Stimulated activated CD4-positive, alpha-beta T cell treated with anti-CD3 and anti-CD28 coated beads, Interleukin-4, amount 100 ng/mL, for 1 hour (primary cell): ENCODE measurements at places on chromosomes 13 and 19.

DNA sequence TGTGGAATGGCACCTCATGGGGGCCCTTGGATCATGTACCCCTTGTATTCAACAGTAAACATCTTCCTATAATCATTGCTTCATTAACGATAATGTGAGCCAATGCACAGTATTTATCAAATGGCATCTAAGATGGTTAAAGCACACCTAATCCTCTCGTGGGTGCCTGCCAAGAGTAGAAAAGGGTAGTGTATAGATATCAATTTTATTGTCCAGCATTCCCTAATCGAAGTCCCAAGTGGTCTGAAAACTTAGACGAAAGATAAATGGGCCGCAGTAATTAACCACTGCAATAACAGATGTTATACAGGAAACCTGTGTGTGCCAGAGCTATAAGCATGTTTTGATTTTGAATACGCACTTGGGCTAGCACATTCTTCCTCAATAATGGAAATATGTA lies 667 bp upstream of the MBNL2 start:
- no peak for DNase-seq

GRCh38 chr13:112759053-112759452 lies 69.2 kb downstream of the ATP11A start:
- no peak for DNase-seq

GRCh38 chr13:29954082-29955028 lies 103.9 kb upstream of the UBL3 start:
- DNase-seq, result peak; percentile 34

GRCh38 chr13:105598529-105598928 lies 936.9 kb downstream of the EFNB2 start:
- DNase-seq, result no peak

DNA sequence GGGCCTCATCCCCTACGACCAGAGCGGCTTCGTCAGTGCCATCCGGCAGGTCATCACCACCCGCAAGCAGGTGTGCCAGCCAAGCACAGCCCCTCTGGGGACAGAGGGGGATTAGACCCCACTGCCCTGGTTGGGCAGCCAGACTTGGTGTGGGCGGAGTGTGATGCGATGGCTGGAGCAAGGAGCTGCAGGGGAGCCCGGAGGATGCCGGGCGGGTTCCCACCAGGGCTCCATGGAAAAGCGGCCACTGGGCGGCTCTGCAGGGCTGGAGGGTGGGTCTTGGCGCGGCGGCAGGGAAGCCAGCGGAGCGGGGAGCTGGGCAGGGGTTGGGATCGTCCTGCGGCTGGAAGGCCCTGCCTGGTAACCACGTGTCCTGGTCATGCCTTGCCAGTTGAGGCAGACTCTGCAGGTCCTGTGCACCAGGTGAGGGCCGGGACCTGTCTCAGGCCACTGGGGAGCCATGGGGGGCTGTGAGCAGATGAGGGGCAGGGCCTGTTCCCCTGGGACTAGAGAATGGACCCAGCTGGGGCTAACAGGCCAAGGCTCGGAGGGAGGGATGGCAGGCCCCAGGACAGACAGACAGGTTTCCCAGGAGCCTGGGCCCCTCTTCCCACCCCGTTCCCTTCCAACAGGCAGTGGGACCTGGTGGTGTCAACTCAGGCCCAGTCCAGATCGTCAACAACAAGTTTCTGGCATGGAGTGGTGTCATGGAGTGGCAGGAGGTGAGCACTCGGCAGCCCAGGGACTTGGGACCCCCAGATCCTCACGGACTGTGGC lies 6.3 kb downstream of the PTOV1 start:
- no peak for DNase-seq

DNA sequence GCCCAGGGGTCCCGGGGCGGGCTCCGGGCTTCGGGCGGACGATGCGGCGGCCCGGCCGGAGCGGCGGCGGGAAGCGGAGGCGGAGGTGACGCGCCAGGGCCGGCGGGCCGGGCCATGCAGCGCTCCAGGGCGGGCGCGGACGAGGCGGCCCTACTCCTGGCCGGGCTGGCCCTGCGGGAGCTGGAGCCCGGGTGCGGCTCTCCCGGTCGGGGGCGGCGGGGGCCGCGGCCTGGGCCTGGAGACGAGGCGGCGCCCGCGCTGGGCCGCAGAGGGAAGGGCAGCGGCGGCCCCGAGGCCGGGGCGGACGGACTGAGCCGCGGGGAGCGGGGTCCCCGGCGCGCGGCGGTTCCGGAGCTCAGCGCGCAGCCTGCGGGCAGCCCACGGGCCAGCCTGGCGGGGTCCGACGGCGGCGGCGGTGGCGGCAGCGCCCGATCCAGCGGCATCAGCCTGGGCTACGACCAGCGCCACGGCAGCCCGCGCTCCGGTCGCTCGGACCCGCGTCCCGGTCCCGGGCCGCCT lies 362 bp downstream of the WTIP start:
- DNase-seq, result no peak

DNA sequence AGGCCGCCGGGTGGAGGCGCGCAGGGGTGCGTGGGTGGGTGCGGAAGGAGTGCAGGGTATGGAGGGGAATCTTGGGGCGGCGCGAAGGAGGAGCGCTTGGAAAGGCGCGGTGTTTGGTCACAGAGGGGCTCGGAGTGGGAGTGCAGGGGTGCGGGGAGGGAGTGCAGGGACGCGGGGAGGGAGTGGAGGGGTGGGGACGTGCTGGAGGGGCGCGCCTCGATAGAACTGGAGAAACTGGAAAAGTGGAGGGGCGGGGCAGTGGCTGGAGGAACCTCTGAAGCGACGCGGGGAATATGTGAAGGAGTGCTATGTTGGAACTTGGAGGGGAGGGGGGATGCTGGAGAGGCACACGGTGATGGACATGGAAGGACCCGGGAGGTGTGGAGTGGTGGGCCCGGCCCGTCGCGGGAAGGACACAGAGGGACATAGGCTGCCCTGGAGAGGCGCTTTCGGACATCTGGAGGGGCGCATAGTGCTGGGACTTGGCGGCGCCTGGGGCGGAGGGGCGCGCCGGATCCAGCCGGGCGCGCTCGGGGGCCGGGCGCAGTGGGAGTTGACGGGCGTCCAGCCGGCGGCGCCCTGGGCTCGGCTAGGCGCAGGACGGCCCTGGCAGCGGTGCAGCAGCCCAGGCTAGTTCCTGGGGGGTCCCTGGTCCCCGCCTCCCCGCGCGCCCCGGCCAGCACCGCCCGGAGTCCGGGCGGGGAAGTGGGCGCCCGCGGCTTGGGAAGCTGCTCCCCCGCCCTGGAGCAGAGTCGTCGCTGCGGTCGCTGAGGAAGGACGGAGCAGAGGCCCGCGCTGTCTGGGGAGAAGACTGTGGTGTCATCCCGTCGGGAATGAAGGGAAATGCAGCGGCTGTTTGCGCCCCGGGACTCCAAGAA lies 20.8 kb upstream of the SGCG start:
- no peak for DNase-seq

- DNase-seq, result no peak
Measured at GRCh38 chr13:71417205-71417604, 449.8 kb downstream of the DACH1 start.

DNA sequence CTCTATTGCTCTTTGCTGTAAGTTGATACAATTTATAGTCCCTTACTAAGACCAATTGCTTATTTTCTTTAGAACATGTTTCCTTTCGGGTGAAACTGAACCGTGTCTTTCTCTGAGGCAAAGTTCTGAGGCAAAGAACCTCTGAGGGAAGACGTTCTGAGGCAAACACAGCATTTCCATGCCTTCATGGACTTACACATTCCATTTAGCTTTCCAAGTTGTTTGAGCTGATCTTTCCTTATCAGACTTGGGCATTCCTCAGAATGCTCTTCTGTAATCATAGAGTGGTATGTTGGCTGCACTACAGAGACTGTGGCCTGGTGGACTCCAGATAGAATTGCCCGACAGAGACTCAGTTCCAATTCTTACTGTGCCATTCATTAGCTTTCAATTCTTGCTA lies 579.1 kb downstream of the KCTD12 start:
- no peak for DNase-seq

DNA sequence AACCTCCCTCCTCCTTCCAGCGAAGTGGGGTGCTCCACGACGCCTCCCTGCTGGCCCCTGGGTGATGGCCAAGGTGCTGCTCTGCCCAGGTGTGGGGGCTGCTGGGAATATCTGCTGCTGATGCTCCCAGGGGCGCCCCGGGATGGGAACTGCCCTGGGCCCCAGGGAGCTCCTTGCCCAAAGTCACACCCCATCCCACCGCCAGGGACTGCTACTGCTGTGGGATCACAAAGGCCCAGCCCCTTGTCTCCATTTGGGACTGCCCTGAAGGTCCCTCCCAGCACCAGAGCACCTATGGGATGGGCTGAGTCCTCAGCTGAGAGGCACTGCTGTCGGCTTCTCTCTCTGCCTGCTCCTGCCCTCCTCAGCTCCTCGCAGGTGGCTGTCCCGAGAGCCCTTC lies 19.0 kb downstream of the CHST8 start:
- no peak for DNase-seq

GRCh38 chr19:41264581-41265394 lies 616 bp downstream of the HNRNPUL1 start:
- peak; percentile 72 for DNase-seq

DNA sequence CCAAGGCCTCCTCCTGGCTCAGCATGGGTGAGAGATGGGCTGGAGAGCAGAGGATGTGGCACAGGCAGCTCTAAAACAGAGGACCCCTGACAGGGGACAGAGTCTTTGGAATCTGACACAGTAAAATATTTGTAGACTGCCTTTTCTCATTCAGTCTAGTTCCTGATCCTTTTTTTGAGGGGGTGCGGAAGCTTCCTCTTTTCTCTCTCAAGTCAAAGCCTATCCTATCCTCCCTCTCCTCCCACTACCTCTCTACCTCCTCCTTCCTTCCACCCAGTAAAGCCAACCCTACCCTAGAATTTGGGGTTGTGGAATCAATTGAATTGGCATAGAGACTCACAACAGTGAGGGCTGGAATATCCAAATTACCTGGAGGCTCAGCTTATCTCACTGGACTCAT lies 82.0 kb downstream of the TEX26 start:
- DNase-seq, result no peak

GRCh38 chr19:14673088-14673487 lies 1.6 kb downstream of the ADGRE3 start:
- no peak for DNase-seq

GRCh38 chr13:83634601-83635000 lies 247.7 kb downstream of the SLITRK1 start:
- no peak for DNase-seq

DNA sequence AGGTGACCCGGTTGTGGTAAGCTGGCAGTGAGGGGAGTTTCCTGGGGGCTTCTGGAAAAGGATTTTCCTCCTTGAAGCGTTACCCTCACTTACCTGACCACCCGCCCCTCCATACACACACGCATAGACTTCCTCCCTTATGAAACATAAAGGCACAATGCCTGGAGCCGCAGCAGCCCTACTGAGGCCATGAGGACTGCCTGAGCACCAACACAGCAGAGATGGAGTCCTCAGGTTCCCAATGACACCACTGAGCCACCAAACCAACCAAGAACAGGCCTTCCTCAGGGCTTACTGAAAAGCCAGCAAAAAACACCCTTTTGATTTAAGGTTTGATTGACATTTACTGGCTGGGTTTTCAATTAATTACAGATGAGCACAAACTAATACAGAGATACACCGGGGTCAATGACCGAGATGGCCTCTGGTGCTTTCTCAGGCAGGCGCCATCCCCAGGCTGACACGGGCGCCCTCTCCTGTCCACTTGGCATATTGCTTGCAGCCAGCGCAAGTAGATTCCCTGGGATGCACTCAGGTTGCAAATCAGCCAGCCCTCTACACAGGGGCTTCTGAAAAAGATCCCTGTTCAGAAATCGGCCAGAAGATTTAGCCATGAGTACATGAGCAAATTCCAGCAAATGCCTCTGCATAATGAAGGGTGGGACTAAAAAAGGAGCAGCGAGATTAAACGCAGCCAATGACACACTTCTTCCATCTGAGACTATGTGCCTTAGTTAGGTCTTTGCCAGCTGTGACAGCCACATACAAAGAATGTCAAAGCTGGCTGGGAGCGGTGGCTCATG lies 14.8 kb downstream of the OPA3 start:
- peak; percentile 59 for DNase-seq

- no peak for DNase-seq
Measured at GRCh38 chr13:101747039-101747438, 294.6 kb downstream of the ITGBL1 start.

- DNase-seq, result no peak
Measured at GRCh38 chr13:110197026-110197425, 109.9 kb downstream of the COL4A1 start.

DNA sequence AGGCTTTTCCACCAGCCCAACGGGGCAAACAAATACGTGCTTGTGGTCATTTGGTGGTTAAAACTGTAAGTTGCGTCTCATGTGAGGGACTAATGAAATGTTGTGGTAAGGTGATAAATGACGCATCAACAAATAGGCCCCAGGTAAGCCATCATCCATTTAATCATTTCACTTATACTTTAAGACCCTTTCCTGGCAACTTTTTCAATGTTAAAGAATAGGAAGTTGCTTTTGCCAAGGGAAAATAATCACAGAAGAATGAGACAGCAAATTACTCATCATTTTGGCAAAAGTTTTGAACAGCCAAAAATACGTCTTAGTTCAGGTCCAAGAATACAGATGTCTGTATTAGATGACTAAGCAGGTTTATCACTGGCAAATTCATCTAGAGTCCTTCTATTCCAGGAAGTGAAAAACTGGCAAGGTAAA lies 660.4 kb downstream of the SLITRK1 start:
- DNase-seq, result no peak

- DNase-seq, result no peak
Measured at GRCh38 chr13:49855930-49856329, 63.4 kb upstream of the KPNA3 start.

- no peak for DNase-seq
Measured at GRCh38 chr19:30648866-30649862, 277.0 kb downstream of the ZNF536 start.

DNA sequence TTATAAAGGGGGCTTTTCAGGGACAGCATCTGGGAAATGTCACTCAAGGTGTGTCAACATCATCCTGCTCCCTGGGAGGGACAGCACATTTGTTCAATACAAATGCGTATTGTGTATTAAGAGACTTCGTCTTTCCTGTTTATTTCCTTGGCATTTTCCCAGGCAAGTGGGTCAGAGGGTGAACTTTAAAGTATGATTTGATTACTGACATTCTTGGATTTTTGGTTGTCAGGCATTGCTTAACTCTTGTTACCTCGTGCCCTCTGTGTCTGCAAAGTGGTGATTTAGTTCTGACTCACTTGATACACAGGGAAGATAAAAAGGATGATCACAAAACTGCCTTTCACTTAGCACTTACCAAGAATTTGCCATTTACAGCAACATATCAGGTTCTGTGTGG lies 292.7 kb downstream of the SUCLA2 start:
- no peak for DNase-seq

DNA sequence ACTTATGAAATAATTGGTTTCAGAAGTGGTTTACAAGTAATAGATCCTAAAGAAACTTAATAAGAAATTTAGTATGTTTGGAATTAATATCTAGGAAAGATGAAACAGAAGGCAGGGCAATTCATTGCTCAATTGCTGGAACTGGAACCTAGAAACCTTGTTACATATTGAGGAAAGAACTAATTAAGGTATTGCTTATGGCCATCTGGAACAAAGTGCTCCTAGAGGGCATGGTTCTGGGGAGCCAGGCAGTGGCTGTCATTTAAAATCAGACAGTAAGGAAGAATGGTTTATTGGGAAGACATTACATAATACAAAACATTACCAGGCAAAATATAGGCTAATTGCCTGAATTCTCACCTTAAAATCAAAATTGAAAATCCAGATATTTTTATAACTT lies 224.1 kb downstream of the SLITRK6 start:
- DNase-seq, result no peak
